ENCODE measurements at places on chromosomes 16 and 17.
A peak's percentile ranks its signal among the peaks of the same experiment; 100 is the strongest.

- DNase-seq: no peak
These were observed 38.3 kb upstream of the CARMIL2 start for GRCh38 chr16:67606632-67607031.

DNA sequence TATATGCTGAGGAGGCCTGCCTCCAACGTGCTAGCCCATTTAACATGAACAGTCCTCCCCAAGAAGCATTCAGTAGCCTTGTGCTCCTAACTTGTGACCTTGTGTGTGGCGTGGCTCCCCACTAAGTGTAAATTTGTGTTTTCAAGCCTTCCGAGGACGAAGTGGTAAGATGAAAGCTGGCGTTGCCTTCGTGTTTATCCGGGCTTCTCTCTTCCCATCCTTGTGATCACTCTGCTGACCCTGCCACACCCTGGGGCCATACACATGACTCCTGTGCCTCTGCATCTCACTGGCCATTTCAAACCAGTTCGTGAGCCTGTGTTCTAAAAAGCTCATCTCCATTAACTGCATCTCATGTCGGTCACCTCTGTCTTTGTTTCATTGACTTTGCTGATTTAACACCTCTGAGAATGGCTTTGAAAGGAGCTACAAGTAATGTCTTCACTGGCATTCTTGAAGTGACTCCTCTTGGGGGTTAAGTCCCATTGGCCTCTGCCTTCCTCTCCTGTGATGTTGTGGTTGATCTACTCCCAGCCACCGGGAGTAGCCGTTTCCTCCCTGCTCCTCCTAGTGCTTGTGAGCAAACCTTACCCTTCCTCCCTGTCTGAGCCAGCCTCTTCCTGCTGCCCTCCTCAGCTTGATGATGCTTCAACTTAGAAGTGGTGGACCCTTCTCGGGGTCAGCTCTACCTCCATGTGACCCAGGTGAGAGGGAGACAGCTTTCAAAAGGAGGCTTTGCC is 27.4 kb upstream of the NAGLU start:
- DNase-seq: no peak

GRCh38 chr17:7084088-7084487 is 4.0 kb upstream of the CLEC10A start:
- DNase-seq: no peak

- no peak for DNase-seq
These were observed 18.2 kb downstream of the ZCCHC14 start for GRCh38 chr16:87474566-87474996.

DNA sequence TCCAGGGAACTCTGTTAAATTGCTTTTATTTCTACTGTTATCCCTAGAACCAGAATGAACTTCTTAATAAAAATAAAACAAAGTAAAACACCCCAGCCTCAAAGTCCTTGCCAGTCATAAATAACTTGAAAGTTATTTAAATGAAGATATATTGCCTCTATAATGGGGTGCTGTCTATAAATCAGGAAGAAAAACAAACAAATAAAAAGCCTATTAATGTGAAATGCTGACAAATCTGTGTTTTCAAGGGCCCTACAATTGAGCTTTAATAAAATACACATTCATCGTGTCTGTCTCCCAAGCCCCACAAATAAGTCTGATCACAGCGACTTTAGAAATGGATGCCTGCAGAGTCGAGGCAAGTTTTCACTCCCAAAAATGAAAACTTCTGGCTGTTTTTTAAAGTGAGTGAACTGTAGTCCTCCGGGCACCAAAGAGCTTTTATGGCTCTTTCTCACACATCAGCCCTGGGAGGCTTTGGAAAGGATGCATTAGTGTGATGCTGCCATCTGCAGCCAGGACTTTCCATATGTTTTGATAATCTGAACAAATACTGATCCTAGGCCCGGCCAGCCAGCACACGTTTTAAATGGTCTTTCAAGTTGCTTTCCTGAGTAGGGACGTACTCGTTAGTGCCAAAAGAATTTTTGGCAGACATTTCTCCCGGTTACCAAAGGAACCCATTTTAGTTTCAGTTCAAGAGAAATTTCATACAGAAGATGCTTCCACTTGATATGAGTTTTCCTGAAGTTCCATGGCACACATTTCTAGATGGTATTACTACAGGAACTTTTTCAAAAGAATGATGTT is 16.3 kb downstream of the NACA2 start:
- DNase-seq: peak; percentile 82

- DNase-seq: no peak
These were observed 1729.1 kb downstream of the TP53TG3F start for GRCh38 chr16:35188288-35189155.

- DNase-seq: no peak
These were observed 585 bp downstream of the AP1G1 start for GRCh38 chr16:71807905-71808592.

DNA sequence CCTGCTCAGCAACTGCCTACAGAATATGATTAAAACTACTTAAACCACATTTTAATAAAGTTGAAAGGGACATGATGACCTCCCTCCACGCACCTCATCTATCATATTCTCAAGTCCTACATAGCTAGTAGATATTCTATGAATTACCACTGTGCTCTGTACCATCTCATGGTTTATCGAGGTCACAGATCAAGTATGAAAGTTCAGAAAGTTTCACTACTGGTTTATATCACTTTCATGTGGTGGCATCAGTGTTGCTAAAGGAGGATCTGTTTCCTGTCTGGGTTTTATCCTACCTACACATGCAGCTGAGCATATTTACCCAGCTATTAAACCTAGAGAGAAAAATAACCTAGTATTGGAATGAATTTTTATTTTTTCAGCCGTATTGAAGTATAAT is 214.9 kb upstream of the MON1B start:
- DNase-seq: no peak

- DNase-seq: no peak
These were observed 21.6 kb downstream of the GAA start for GRCh38 chr17:80122926-80123505.

- DNase-seq: peak; percentile 61
These were observed 9.0 kb downstream of the VPS9D1 start for GRCh38 chr16:89711601-89712273.

- DNase-seq: no peak
These were observed 46.5 kb downstream of the PPM1E start for GRCh38 chr17:58802188-58802587.

- DNase-seq: no peak
These were observed 108.5 kb downstream of the TMEM114 start for GRCh38 chr16:8481810-8482209.

DNA sequence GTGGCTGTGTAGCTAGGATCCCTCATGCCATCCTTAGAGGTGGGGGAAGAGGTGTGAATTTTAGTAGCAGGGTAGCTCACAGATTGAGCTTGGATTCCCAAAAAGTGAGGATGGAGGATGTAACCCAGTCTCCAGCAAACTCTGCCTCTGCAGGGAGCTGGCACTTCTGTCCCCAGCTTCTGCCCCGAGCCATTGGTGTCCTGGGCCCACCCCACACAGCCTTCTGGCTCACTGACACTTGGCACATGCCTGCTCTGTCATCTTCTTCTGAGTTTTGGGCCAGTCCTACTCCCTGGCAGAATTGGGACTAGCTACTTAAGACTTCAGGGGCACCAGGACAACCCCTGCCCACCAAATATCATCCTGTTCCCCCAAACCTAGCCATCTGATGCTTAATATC is 2.3 kb downstream of the CACNG5 start:
- no peak for DNase-seq

DNA sequence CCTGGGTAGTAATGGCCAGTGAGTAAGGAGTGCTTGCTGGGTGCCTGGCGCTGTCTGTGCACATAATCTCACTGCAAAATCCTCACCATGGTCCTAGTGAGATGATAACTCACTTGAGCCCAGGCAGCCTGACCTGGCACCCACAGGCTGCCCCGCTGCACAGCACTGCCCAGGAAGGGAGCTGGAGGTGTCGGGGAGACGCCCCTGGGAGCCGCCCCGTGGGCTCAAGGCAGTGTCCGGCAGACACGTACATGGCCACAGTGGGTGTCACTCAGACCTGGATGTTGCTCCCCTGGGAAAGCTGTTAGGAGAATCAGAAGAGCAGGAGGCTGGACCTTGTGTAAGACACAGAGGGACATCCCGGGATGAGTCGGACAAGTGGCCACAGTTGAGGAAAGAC is 44.2 kb downstream of the BEAN1 start:
- DNase-seq: no peak

GRCh38 chr17:65977041-65977440 is 214.9 kb downstream of the CEP112 start:
- peak; percentile 76 for DNase-seq

GRCh38 chr17:79752175-79752574 is 21.4 kb downstream of the ENPP7 start:
- DNase-seq: no peak

GRCh38 chr16:29663807-29664090 is 702 bp downstream of the SPN start:
- DNase-seq: no peak

DNA sequence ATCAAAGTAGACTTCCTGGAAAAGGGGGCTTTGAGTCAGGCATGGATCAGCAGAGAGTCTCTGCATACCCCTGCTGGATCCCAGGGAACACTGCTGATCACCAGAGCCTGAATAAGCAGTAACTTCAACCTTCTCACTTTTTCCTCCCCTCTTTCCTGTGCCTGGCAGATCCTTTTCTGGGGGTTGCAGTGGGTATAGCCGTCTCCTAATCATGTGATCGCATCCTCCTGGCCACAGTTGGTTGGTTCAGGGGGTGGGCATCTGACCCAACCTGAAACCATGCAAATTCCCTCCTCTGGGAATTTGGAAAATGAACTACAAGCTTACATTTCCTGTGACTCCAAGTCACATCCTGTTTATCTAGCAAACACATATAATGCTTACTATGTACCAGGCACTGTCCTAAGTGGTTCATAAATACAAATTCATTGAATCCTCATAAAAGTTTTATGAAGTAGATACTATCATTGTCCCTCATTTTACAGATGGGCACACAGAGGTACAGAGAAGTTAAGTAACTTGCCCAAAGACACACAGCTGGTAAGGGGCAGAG is 120.3 kb downstream of the AXIN2 start:
- DNase-seq: no peak

DNA sequence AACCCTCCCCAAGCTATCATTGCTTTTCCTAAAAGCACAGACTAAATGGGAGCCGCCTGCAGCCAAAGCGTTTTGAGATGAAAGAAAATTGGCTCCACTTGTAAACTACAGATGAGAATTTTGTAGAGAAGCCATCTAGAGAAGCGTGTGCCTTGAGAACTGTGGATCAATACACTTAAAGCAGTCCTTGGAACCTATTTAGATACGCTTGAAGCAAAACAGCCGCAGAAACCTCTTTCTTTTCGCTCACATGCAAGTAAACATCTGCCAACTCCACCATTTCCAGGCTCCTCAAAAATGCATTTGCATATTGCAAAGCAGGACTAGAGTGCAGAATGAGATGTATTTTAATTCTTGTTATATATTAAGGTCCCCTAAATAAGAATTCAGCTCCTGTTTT is 13.1 kb downstream of the KIAA0513 start:
- DNase-seq: no peak

GRCh38 chr17:60398227-60398959 is 6.5 kb upstream of the USP32 start:
- no peak for DNase-seq

GRCh38 chr16:2981177-2981898 is 1.1 kb upstream of the PKMYT1 start:
- no peak for DNase-seq

DNA sequence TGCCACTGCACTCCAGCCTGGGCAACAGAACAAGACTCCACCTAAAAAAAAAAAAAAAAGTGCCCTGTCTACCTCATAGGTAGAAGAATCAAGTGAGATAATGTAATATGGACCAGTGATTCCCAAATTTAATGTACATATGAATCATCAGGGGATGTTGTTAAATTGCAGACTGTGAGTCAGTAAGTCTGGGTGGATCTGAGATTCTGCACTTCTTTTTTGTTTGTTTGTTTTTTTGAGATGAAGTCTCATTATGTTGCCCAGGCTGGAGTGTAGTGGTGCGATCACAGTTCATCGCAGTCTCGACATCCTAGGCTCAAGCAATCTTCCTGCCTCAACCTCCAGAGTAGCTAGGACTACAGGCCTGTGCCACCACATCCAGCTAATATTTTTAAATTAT is 31.6 kb downstream of the HOXB1 start:
- DNase-seq: no peak

DNA sequence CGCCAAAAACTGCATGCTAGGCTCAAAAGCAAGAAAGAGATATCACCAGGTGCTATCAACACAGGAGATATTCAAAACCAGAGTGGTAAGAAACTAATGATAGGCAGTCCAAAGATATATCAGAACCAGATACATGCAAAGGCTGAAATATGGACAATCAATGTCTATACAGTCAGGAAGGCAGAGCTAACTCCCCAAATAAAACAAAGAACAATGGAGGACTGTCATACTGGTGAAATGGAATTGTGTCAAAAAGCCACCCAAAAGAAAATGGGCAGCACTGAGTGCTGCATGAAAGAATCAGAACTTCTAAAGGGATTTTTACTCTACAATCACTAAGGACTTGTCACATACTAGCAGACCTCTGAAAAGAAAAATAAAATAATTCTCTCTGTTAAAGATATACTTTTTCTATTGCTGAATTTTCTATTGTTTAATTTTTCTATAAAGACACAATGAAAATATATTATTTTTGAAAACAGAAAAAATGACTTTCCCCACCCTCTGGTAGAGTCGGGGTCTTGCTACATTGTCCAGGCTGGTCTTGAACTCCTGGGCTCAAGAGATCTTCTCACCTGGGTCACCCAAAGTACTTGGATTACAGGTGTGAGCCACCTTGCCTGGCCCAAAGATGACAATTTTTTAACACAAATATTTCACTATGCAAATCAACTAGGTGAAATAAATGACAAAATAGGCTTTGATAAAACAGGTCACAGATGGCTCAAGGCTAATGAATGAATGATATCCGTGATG is 98.2 kb downstream of the USP32 start:
- no peak for DNase-seq

GRCh38 chr16:88856828-88857727 is at the start of the genes GALNS and TRAPPC2L:
TSS of gene GALNS (minus strand) at chr16:88856947. CDS start at chr16:88856877, 70 bp downstream.
TSS of gene TRAPPC2L (plus strand) at chr16:88857127. CDS start at chr16:88857151, 24 bp downstream.
- peak; percentile 98 for DNase-seq

DNA sequence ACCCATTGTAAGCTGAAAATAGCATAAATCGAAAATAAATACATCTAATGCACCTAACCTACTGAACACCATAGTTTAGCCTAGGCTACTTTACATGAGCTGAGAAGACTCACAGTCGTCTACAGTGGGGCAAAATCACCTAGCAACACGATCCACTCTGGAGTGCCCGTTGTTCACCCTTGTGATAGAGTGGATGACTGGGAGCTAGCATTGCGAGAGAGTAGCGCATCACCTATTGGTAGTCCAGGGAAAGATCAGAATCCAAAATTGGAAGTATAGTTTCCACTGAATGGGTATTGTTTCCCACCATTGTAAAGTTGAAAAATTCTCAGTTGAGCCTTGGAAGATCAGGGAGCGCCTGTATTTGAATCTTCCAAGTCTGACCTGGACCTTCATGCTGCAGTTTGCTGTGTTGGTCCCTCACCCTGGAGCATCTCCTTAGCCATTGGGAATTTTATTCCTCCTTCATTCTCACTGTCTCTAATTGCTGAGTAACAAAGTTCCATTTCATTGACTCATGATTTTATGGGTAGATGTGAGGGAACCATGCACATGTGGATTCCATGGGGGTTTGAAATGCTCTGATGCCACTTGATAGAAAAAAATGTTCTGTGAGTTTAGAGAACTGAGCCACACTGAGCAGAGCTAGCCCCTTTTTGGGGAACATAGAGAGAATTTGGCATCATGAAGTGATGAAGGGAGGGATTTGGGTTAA is 19.6 kb downstream of the AKAP1 start:
- no peak for DNase-seq

Measured in right hindlimb (tissue), 1 donor.